Melanocyte of skin (primary cell): ENCODE measurements at places on chromosomes 2 and 18. TPM values are rescaled to one million over a fixed set of nuclear protein-coding genes. Genes with fewer than 3 reads are reported as not detected.

NHEJ1 gene
- 29.6 and 30.4 TPM in 2 replicates for total RNA-seq

SNED1 gene
- 2.2 and 6.7 TPM in 2 replicates for total RNA-seq

TCF23 gene
- not detected in 2 replicates for total RNA-seq

AMER3 gene
- not detected in 2 replicates for total RNA-seq

GAD1 gene
- 0.46 and 0.67 TPM in 2 replicates for total RNA-seq

KCNG2 gene
- total RNA-seq, result under 0.01 TPM in 1 of 2 replicates, not detected in the other

EML4 gene
- 35.3 and 36.9 TPM in 2 replicates for total RNA-seq

MYO1B gene
- total RNA-seq, result 143 and 149 TPM in 2 replicates
